ENCODE measurements at places on chromosomes 1 and 21. TPM values are rescaled to one million over a fixed set of nuclear protein-coding genes. Genes with fewer than 3 reads are reported as not detected.

DNA sequence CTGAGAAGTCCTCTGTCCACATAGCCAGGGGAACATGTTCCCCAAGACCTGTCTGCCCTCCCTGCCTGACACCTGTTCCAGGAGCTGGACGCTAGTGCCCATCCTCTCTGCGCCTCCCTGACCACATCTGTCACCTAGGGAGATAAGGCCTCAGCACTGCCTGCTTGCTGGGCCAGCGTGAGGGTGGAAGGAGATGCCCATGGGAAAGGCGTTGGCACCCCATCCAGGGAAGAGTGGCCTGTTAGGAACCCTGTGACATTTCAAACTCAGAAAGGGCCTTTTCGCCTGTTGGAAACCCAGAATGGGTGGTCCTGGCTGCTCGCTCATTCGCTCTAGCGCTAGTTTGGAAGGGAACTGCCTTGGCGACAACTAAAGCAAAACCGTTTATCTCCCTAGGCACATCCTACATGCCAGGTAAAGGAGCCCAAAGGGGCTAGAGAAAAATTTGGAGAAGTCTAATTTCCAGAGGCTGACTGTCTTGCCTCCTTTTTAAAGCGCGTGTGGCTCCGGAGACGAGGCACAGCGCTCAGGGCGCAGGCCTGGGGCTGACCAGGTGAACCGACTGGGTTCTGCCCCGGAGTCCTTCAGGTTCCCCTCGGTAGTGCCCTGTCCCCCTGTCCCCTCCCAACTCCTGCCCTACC lies 410 bp downstream of the ACTA1 start:
- DNase-seq: no peak

DNA sequence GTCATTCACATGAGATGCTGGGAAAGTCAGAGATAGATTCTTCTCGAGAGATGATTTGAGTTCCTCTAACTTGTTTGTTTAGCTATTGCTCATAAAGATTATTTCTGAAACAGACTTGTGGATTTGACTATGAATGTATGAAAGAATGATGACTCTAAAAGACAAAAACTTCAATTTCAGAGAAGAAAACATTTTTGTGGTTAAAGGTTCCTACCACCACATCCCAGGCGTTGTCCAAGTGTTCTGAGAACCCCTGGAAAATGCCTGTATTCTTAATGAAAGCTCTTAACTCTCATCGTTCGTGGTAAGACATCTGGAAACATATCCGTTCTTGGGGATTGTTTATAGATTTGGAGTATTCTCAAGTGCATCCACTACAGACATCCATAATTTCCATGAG lies 228.7 kb downstream of the BARHL2 start:
- no peak for DNase-seq

The ERVH48-1 gene
- not detected for total RNA-seq

DNA sequence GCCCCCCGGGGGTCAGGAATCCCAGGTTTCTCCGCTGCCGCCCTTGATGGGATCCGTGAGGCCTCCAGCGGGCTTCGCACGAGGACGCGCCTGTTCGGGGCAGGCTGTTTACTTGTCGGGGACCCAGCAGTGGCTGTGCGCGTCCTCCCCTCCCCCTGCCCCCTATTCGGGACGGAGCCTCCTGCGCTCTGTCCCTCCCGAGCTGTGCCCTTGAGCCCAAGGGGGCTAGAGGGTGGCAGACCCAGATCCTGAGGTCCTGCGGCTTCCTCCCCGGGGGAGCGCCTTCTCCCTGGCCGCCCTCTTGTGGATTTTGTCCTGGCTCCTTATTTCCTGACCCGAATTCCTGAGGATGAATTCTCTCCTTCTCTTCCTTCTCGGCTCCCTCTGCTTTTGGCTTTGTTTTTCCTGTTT lies 38.4 kb downstream of the PIK3CD start:
- DNase-seq: no peak

DNA sequence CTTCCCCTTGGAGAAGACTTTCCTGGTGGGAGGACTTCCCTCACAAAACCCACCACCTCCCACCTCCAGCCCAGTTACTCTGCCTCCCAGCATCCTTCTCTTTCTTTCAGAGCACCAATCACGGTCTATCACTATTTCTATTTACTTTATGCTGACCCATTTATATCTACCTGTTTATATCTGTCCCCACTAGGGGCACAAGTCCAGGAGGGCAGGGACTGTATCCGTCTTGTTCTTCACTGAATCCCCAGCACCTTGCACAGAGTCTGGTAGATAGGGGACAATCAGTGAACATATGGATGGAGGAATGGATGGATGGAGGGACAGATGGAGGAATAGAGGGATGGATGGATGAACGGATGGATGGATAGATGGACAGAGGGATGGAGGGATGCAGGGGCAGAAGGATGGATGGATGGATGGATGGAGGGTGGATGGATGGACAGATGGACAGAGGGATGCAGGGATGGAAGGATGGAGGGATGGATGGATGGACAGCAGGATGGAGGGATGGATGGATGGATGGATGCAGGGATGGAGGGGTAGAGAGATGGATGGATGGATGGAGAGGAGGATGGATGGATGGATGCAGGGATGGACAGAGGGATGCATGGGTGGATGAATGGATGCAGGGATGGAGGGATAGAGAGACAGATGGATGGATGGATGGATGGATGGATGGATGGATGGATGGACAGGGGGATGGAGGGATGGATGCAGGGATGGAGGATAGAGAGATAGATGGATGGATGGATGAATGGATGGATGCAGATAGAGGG lies 5.5 kb downstream of the C1QB start:
- no peak for DNase-seq

GRCh38 chr21:45150638-45151131 lies 76.3 kb downstream of the ADARB1 start:
- DNase-seq: no peak

DNA sequence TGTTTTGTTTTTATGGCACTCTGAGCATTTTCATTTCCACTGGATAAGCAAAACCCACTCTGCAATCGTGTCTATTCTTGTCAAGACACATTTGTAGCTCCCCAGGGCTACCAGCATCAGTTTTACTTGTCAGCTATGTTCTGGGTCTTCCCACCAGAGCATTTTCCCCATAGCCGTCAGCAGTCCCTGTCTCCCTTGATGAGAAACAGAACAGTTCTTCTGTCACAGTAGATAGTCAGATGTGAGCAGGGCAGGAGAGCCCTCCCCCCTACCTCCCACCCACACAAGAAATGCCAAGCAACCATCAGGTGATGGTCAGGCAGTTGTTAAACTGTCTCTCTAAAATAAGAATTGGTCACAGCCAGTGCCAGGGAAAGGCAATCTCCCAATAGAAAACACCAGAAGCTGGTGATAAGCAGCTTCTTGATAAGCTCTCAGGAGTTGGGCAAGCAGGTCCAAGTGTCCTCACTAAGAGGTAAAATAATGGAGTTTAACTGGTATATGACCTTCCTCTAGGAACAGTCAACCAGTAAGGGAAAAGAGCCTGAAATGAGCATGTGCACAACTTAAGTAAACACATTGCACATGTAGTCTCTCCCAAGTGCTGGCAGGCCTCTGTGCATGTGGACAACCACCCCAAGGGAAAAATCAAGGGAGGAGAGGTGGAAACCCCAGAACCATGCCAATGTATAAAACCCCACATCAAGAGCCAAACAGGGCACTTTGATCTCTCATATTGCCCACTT lies 208.2 kb downstream of the S1PR1 start:
- no peak for DNase-seq

- DNase-seq: no peak
These were observed 21.4 kb downstream of the WNT4 start for GRCh38 chr1:22121421-22121911.

GRCh38 chr1:117112047-117112717 lies 9.4 kb downstream of the TRIM45 start:
- no peak for DNase-seq

The C1orf74 gene
- total RNA-seq: 3.3 TPM

- no peak for DNase-seq
These were observed 185.3 kb downstream of the AK5 start for GRCh38 chr1:77467021-77467595.

The LYPD8 gene
- not detected for total RNA-seq

The ADAMTS4 gene
- total RNA-seq: 0.41 TPM

- DNase-seq: no peak
These were observed 88.1 kb upstream of the WARS2 start for GRCh38 chr1:119228335-119229080.

DNA sequence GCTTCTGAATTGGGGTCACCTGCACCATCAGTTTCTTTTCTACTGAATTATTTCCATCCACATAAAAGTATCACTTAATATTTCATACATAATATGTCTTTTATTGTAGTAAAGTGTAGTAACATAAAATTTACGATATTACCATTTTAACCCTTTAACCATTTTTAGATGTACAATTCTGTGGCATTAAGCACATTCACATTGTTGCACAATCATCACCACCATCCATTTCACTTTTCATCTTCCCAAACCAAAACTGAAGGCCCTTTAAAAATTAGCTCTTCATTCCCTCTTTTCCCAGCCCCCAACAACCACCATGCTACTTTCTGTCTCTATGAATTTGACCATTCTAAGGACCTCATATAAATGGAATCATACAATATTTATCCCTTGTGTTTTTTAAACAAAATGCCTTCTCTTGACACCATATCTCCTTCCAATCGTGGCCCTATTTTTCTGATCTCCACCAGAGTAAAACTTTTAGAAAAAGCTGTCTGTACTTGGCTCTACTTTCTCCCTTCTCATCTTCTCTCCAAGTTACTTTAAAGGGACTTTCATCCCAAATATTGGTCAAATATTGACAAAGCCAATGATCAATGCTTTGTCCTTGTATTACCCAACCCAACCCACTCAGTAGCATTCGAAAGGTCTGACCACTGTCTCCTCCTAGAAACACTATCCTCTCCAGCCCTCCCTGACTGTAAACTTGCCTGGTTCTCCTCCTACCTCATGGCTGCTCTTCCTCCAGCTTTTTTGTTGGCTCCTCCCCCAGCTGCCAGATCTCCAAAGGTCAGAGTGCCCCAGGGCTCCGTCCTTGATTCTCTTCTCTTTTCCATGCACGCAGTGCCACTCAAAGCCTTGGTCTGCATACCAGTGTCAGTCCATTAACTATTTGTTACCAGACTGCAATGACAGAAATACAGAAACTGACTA lies 44.7 kb downstream of the SLC30A10 start:
- no peak for DNase-seq

- DNase-seq: no peak
These were observed 121.2 kb downstream of the TRABD2B start for GRCh38 chr1:47875831-47876586.

The OR2G6 gene
- not detected for total RNA-seq

The PWP2 gene
- total RNA-seq: 7.3 TPM

- DNase-seq: no peak
These were observed 730 bp downstream of the CDC42SE1 start for GRCh38 chr1:151058692-151059091.

DNA sequence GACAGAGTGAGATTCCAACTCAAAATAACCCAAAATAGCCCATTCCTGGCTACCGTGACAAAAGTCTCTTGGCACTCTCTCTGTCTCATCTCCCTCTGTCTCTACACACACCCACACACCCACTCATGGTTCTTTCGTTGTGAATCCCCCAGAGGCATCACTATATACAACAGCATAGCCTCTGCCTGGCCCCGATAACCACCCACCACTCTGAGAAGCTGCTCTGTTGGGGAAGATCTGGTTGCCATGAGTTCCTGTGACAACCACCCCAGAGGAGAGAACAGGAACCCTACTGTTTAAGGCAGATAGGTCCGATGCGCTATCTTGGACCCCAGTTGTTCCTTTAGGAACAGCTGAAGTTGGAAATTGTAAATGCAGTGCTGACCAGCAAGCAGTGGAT lies 70.4 kb upstream of the LYST start:
- no peak for DNase-seq

- no peak for DNase-seq
These were observed 643.0 kb downstream of the KIF26B start for GRCh38 chr1:245797592-245798348.

- no peak for DNase-seq
These were observed 41.3 kb upstream of the KIF21B start for GRCh38 chr1:201064806-201065205.
